Peyer's patch (tissue), 4 donors: ENCODE measurements at places on chromosomes 5 and 9. TPM values are rescaled to one million over a fixed set of nuclear protein-coding genes. Genes with fewer than 3 reads are reported as not detected.

OR1J1 gene
- total RNA-seq, result not detected

DNAH5 gene
- 0.35 TPM for total RNA-seq

CDX1 gene
- 429 TPM for total RNA-seq

LCN15 gene
- total RNA-seq, result not detected

EFNA5 gene
- total RNA-seq, result 1.1 TPM

FOXI1 gene
- total RNA-seq, result not detected

- peak; percentile 60 for DNase-seq
- H3K4me1 ChIP-seq, result no peaks in the 10 kb centered on the region
- H3K27ac ChIP-seq, result peak overlapping the region; percentile 57
- H3K36me3 ChIP-seq, result no peaks in the 10 kb centered on the region
Observed at GRCh38 chr5:80961376-80962281, 1.5 kb downstream of the RASGRF2 start.

- H3K4me3 ChIP-seq, result peak overlapping the region; percentile 82
- DNase-seq, result peak; percentile 83
- H3K4me1 ChIP-seq, result no peaks in the 10 kb centered on the region
Observed at GRCh38 chr5:1633605-1634336, 110.0 kb upstream of the LPCAT1 start.

- DNase-seq, result no peak
- no peak overlapping the region for H3K27ac ChIP-seq
- no peaks in the 10 kb centered on the region for H3K27me3 ChIP-seq
- H3K36me3 ChIP-seq, result no peaks in the 10 kb centered on the region
Observed at GRCh38 chr9:120857481-120857880, 14.8 kb upstream of the PSMD5 start.

DNA sequence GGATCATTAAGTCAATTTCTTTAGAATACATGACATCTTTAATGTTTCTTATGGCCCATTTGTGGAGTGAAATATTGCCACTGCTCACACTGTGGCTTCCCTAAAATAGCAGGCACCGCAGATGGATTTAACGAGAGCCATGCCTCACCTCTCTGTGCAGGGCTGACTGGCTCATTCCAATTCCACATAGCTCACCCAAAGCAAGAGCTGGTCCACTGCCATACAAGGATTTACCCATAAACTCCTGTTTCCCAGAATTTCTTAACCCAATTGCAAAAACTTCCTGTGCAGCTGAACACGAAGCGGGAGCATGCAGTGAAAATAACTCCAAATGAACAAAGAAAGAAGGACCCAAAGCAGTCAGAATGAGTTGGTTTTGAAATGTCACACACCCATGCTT is 159.5 kb downstream of the BAAT start:
- no peaks in the 10 kb centered on the region for H3K36me3 ChIP-seq
- H3K4me1 ChIP-seq, result no peaks in the 10 kb centered on the region
- H3K27ac ChIP-seq, result no peak overlapping the region
- no peak for DNase-seq
- no peak overlapping the region for H3K4me3 ChIP-seq
- no peaks in the 10 kb centered on the region for H3K27me3 ChIP-seq

GRCh38 chr9:109242741-109243140 is 75.7 kb upstream of the FRRS1L start:
- no peak overlapping the region for H3K27ac ChIP-seq
- no peaks in the 10 kb centered on the region for H3K27me3 ChIP-seq
- no peaks in the 10 kb centered on the region for H3K36me3 ChIP-seq
- H3K4me3 ChIP-seq, result no peak overlapping the region
- H3K4me1 ChIP-seq, result no peaks in the 10 kb centered on the region

DNA sequence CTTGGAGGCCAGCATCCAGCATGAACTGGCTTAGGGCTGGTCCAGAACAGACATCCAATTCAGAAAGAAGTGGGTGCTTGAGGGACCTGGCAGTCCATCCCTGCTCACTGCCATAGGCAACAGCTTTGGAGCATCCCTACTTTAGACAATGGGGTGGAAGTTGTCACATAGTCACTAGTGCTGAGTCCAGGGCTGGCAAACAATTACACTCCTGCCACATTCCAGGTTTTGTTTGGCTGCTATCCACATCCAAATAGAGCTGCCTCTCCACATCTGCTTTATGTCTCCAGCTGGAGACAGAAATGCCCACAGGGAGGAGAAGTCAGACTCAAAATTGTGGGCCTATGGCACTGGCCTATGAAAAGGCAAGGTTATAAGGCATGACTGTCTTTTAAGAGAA is 7.0 kb downstream of the FSTL4 start:
- no peak for DNase-seq
- no peaks in the 10 kb centered on the region for H3K36me3 ChIP-seq
- no peak overlapping the region for H3K4me3 ChIP-seq
- H3K27me3 ChIP-seq, result no peaks in the 10 kb centered on the region
- H3K4me1 ChIP-seq, result no peaks in the 10 kb centered on the region
- H3K27ac ChIP-seq, result no peak overlapping the region

GRCh38 chr9:133605856-133606707 is 3.1 kb downstream of the FAM163B start:
- no peaks in the 10 kb centered on the region for H3K36me3 ChIP-seq
- H3K4me1 ChIP-seq, result no peaks in the 10 kb centered on the region
- no peak overlapping the region for H3K27ac ChIP-seq
- no peak for DNase-seq

- no peak overlapping the region for H3K4me3 ChIP-seq
- DNase-seq, result no peak
- H3K36me3 ChIP-seq, result no peaks in the 10 kb centered on the region
- H3K27me3 ChIP-seq, result no peaks in the 10 kb centered on the region
- no peak overlapping the region for H3K27ac ChIP-seq
- H3K4me1 ChIP-seq, result no peaks in the 10 kb centered on the region
Observed at GRCh38 chr5:95895771-95896170, 65.9 kb downstream of the ELL2 start.

DNA sequence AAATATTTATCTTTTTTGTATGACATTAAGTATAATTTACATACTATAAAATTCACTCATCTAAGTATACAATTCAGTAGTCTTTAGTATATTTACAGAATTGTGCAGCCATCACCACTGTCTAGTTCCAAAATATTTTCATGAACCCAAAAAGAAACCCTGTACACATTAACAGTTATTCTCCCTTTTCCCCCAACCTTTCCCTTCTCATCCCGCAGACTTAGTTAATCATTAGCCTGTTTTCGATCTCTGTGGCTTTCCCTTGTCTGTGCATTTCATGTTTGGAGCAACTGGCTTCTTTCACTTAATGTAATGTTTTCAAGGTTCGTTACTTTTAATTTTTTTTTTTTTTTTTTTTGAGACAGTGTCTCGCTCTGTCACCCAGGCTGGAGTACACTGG is 37.5 kb downstream of the MTREX start:
- H3K27me3 ChIP-seq, result no peaks in the 10 kb centered on the region
- no peak for DNase-seq
- H3K36me3 ChIP-seq, result peaks cover 60% of the 10 kb centered on the region
- H3K27ac ChIP-seq, result no peak overlapping the region

DNA sequence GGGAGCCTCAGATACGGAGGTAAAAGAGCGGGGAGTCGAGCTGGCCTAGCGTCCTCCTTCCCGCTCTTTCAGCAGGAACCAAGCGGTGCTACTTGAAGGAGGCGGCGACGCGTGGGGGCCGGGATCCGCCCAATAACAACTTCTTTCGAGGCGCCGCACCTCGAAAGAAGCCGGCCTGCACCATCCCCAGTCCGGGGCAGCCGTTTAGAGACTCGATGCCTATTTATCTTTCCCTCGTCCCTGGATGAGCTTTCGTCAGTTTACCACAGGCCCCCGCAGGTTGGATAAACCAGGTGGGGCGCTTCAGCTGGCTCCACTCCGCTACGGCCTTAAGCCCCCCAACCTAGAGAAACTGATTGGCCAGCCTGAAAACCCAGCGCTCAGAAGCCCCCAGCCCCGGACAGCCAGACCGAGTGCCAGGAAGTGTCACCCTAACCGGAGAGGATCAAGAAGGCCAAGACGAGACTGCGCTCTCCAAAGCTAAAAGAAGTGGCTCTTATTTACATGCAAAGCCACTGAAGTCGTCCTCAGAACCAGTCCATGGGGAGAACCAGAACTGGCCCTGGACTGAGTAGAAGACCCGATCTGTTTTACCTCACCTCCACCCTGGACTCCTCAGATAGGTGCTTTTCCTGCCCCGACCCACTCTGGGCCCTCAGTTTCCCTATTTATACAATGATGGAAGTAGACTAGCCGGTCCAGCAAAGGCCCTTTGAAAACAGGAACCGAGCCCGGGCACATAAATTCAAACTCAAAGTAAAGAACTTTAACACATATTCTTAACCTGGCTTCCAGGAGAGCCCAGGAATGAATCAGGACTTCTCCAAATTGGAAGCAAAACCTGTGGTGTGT is 1.4 kb downstream of the HAND1 start:
- H3K27ac ChIP-seq, result peak overlapping the region; percentile 73
- H3K4me3 ChIP-seq, result no peak overlapping the region
- H3K4me1 ChIP-seq, result no peaks in the 10 kb centered on the region
- peaks cover 86% of the 10 kb centered on the region for H3K27me3 ChIP-seq
- no peak for DNase-seq

- no peaks in the 10 kb centered on the region for H3K4me1 ChIP-seq
- DNase-seq, result no peak
- H3K36me3 ChIP-seq, result no peaks in the 10 kb centered on the region
- no peak overlapping the region for H3K27ac ChIP-seq
Observed at GRCh38 chr9:7983490-7983889, 183.9 kb upstream of the DMAC1 start.

- no peaks in the 10 kb centered on the region for H3K4me1 ChIP-seq
- DNase-seq, result peak; percentile 25
- H3K36me3 ChIP-seq, result no peaks in the 10 kb centered on the region
- no peak overlapping the region for H3K27ac ChIP-seq
Observed at GRCh38 chr5:76874088-76874581, 24.3 kb downstream of the S100Z start.
